HFFc6 (cell line): ENCODE measurements at places on chromosomes 2 and 18. TPM values are rescaled to one million over a fixed set of nuclear protein-coding genes. Genes with fewer than 3 reads are reported as not detected.

DNA sequence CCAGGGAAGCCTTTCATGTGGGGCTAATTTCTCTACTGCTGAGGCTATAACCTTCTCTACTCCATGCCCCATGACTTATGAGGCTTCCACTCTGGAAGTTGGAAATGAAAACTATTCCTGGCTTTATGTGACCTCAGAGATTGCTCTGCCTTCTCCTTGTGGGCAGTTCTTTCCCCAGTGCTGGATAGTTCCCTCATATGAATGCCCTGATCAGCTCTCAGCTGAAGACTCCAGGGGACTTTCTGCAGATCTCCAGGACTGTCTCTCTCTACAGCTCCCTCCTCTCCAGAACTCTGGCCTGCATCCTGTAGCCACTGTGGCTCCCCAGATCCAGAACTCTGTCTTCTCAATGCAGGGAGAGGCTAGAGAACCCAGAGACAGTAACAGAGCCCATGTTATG lies 235.1 kb downstream of the SEPTIN10 start:
- no peak for DNase-seq
- H3K27ac ChIP-seq, result no peak overlapping the region
- H3K27me3 ChIP-seq, result peaks cover 6% of the 10 kb centered on the region
- no peak overlapping the region for H3K4me3 ChIP-seq

GRCh38 chr2:44086629-44087028 lies 82.0 kb upstream of the PPM1B start:
- H3K27me3 ChIP-seq, result peaks cover 6% of the 10 kb centered on the region; the same call in 1 of the 2 replicates
- no peaks in the 10 kb centered on the region for H3K36me3 ChIP-seq
- H3K27ac ChIP-seq, result no peak overlapping the region

DNA sequence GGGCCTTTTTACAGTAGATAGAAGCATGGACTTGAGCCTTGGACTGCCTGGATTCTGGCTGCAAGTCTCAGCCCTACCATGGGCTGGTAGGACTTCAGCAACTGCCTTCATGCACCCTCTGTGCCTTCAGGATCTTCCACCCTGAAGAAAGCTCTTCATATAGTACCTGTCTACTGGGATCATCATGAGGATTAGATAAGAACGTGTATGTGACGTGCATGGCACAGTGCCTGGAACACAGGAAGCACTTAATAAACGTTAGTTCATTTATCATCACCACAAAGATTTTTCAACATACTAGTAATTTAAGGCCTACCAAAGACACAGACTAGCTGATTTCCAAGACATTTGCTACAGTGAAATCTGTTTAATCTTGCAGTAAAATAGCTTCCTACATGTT lies 53.2 kb upstream of the ITM2C start:
- peak; percentile 62 for DNase-seq
- no peaks in the 10 kb centered on the region; the same call in 1 of the 2 replicates for H3K27me3 ChIP-seq
- peaks cover 24% of the 10 kb centered on the region for H3K4me1 ChIP-seq
- peak overlapping the region; percentile 75 for H3K27ac ChIP-seq

Gene MPV17
- total RNA-seq, result 77.6 to 81.9 TPM (median 80.5 TPM) in 3 replicates

DNA sequence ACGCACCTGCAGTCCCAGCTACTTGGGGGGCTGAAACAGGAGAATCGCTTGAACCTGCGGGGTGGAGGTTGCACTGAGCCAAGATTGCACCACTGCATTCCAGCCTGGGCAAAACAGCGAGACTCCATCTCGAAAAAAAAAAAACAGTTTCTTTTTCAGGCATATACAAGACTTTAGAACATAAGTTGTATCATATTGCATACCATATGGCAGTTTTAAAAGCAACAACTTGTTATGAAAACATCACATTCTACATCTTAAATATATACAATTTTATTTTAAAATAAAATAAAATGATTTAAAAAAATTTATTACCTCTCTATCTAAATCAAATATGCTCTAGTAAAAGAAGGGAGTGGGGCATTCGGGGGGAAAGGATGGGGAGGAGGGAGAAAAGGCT lies 39.4 kb upstream of the SP5 start:
- no peak for DNase-seq
- H3K27ac ChIP-seq, result no peak overlapping the region

Gene EGR4
- not detected in 2 replicates for total RNA-seq

GRCh38 chr18:9901377-9901776 lies 12.4 kb upstream of the VAPA start:
- no peak overlapping the region for H3K27ac ChIP-seq
- DNase-seq, result no peak
- peaks cover 37% of the 10 kb centered on the region for H3K4me1 ChIP-seq

DNA sequence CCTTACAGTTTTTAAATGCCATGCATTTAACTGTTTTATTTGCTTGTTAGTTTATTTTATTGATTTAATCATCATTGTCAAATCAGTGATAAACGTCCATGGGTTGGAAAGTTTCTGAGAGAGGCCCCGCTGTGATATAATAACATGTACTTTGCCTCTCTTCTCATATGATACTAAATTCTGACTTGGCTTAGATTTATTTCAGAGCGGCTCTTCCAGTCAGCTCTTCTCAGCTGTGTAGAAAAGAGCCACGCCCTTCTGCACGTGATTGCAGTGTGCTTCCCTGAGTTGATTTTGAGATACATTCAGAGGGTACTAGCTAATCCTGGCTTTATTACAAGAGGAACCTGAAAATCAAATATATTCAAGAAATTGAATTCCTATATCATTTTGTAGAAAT lies 218.6 kb downstream of the KCNE4 start:
- no peaks in the 10 kb centered on the region for H3K36me3 ChIP-seq
- no peak overlapping the region for H3K4me3 ChIP-seq
- no peak for DNase-seq
- H3K4me1 ChIP-seq, result no peaks in the 10 kb centered on the region
- H3K27me3 ChIP-seq, result peaks cover 2% of the 10 kb centered on the region; the same call in 1 of the 2 replicates

Gene CLEC4F
- not detected in 2 replicates for total RNA-seq

DNA sequence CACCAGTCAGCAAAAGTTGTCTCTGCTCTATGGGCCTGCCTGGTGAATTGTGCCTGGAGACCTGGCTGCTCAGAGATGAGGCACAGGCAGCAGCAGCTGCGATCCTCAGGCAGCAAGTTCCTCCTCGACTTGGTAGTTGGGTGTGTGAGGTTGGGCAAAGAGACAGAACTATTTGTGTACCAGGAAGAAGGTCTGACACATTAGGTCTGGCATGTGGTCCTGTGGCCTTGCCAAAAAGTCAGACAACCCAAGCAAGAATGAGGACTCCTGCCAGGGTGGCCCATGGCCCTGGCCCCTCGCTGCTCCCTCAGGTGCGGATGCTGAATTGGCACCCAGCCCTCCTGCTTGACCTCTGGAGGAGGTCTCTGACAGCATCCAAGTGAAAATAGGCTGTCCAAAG lies 192.7 kb downstream of the DYSF start:
- peak; percentile 24 for DNase-seq
- no peaks in the 10 kb centered on the region for H3K36me3 ChIP-seq
- H3K27me3 ChIP-seq, result peaks cover 23% of the 10 kb centered on the region

Gene SULT1C4
- total RNA-seq, result not detected in 3 replicates

Gene CPLX4
- total RNA-seq, result not detected in 3 replicates

Gene CMPK2
- total RNA-seq, result not detected in 2 replicates

Gene SERPINB4
- total RNA-seq, result not detected in 3 replicates

DNA sequence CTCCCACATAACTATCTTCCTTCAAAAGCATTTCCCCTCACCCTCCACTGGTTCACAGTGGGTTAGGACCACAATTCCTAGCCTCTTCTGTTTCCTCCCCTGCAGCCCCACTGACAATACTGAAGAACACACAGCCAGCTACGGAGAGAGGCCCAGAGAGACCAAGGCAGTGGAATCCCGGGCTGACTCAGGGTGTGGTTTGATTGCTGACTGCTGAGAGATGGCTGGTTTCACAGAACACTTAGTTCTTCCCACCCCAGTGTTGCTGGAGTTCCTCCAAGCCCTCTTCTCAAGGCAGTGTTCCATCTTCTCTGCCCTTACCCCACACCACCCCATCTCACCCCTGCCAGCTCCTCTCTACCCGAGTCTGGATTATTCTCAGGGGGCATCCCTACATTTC lies 43.3 kb upstream of the ZFP36L2 start:
- no peaks in the 10 kb centered on the region; the same call in none of the 2 replicates for H3K27me3 ChIP-seq
- H3K4me1 ChIP-seq, result peaks cover 57% of the 10 kb centered on the region
- peak overlapping the region; percentile 86 for H3K4me3 ChIP-seq
- peak; percentile 66 for DNase-seq

Gene MFSD2B
- 0.19 to 0.50 TPM (median 0.27 TPM) in 3 replicates for total RNA-seq

- H3K4me1 ChIP-seq, result no peaks in the 10 kb centered on the region
- DNase-seq, result no peak
- no peak overlapping the region for H3K4me3 ChIP-seq
These were observed 189.9 kb downstream of the CMPK2 start for GRCh38 chr2:6675791-6676190.

GRCh38 chr2:226466589-226466988 lies 333.0 kb downstream of the IRS1 start:
- H3K27me3 ChIP-seq, result peaks cover 2% of the 10 kb centered on the region; the same call in 1 of the 2 replicates
- no peak for DNase-seq
- H3K36me3 ChIP-seq, result peaks cover 6% of the 10 kb centered on the region
- H3K4me3 ChIP-seq, result no peak overlapping the region
- no peak overlapping the region for H3K27ac ChIP-seq

DNA sequence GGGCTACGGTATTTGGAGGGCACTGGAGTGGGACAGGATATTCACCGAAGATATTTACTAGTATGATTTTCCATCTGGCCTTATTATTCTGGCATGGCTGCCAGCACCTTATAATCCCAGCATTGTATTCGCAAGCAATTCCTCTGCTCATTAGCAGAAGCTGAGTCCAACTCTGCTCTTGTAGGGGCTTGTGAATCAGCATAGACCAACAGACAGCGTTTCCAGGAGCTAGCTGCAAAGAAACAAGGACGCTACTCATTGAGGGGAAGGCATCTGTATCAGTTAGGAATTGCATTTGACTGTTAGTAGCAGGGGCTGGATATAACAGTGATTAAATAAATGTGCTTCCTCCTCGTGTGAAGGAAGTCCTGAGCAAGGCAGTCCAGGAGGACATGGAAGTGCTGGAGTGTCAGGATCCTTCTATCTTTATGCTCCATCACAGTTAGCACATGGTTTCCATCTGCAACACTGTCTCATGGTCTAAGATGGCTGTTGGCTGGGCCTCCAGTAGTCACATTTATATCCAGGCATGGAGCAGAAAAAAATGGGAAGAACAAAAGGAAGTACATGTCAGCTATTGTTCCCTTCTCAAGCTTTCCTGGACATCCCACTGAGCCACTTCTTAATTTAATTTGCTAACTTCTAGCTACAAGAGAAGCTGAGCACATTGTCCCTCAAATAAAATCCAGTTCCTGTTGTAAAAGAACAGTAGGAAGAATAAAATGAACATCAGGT lies 214.1 kb downstream of the C1D start:
- H3K36me3 ChIP-seq, result peaks cover 10% of the 10 kb centered on the region
- no peak overlapping the region for H3K27ac ChIP-seq

DNA sequence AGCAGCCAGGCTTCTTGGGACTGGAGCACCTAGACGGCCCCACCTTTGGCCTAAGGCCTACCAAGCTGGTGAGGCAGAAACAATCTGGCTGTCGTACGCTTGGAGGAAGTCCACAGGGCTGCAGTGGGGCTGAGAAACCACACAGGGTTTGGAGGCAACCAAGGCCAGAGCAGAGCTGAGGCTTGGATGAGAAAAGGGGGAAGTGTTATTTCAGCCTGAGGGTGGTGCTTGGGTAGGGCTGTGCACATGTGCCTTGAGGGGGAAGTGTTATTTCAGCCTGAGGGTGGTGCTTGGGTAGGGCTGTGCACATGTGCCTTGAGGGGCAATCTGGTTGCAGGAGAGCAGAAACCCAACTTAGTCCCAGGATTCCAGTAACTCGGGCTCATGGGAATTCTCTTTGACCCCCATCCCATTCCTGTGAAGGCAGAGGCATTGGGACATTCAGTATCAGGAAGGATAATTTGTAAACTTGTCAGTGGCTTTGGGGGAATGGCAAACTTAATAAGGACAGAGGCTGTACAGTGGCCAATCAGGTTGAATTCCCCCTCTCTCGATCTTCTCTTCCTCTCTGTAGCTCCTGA lies 971 bp upstream of the FBXO41 start:
- no peak for DNase-seq
- no peaks in the 10 kb centered on the region for H3K4me1 ChIP-seq
- peaks cover 31% of the 10 kb centered on the region for H3K27me3 ChIP-seq
- H3K27ac ChIP-seq, result no peak overlapping the region
- 0 out of 2 replicates have a peak, but pooled peaks cover 4% of the 10 kb centered on the region for H3K36me3 ChIP-seq

DNA sequence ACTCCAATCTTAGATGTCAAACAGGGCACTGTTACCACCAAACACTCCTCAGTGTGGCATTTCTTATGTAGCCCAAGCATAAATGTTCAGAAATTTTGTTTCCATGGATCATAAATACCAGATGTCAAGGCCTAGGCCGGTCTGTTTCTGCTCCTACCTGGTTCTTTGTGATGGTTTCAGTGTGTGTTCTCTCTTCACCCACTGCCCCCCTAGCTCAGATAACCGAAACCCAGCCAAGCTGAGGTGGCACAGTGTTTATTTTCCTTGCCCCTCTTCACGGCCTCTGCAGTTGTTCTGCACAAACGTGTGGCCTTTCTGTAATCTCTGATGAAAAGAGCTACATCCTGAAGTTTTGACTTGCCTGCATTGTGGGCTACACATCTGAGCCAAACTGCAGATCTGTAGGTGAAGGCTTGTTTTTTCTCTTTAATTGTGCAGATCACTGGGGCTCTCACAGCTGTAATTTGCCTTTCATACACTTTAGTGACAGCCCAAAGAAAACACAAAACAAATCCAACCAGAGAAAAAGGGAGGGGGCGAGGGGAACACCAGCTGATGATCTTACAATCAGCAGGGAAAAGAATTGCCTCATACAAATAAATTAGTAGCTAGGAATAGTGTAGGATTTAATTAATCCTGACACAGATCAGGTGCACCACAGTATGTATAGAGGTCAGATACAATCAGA lies 99.1 kb downstream of the NRP2 start:
- no peaks in the 10 kb centered on the region for H3K36me3 ChIP-seq
- DNase-seq, result no peak
- no peak overlapping the region for H3K27ac ChIP-seq
- peaks cover 2% of the 10 kb centered on the region for H3K27me3 ChIP-seq

Gene ADRA2B
- total RNA-seq, result not detected in 3 replicates

GRCh38 chr18:34221971-34222306 lies 2.8 kb downstream of the NOL4 start:
- H3K4me3 ChIP-seq, result no peak overlapping the region
- H3K27me3 ChIP-seq, result peaks cover 5% of the 10 kb centered on the region
- no peaks in the 10 kb centered on the region for H3K4me1 ChIP-seq
- no peak for DNase-seq

DNA sequence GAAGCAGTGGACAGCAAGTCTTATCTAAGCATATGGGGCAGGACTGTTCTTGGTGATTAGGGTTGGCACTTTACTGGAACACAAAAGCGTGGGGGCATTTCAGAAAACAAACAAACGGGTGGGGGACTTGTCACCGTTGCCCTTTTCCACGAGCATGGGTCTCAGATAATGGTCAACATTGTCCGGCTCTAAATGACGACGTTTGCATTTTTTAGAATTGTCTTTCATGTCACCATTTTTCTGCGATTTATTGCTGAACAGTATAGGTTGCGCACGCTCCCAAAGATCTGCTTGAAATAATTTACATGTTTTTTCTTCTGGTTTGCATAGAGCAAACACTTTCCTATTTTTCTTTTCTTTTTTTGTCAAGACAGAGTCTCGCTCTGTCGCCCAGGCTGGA lies 46.6 kb upstream of the TBC1D8 start:
- no peak overlapping the region for H3K4me3 ChIP-seq
- H3K27ac ChIP-seq, result no peak overlapping the region
- no peaks in the 10 kb centered on the region for H3K36me3 ChIP-seq
- peaks cover 7% of the 10 kb centered on the region for H3K27me3 ChIP-seq

GRCh38 chr2:233479616-233480489 lies 86.7 kb downstream of the USP40 start:
- no peak for DNase-seq
- H3K36me3 ChIP-seq, result peaks cover 41% of the 10 kb centered on the region
- H3K27me3 ChIP-seq, result no peaks in the 10 kb centered on the region; the same call in 1 of the 2 replicates
- no peak overlapping the region for H3K27ac ChIP-seq
- no peak overlapping the region for H3K4me3 ChIP-seq
